ENCODE measurements at places on chromosomes 6 and 20. TPM values are rescaled to one million over a fixed set of nuclear protein-coding genes. Genes with fewer than 3 reads are reported as not detected.

DNA sequence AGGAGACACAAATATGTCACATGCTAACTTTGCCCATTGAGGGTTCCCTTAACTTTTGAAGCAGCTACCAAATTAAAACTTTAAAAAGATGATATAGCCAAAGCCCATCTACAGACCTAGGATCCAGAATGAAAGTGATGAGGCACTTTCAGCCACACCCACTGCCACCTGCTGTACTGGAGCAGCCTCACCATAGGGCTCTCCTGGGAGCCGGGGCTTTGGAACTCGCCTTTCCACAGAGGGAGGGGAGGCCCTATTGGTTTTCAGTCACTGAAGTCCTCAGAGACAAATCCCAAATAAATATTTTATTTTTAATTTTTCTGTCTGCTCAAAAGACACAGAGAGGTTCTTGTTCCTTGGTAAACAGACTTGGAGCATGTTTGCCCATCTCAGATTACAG lies 238.1 kb upstream of the TAB2 start:
- DNase-seq = no peak

DNA sequence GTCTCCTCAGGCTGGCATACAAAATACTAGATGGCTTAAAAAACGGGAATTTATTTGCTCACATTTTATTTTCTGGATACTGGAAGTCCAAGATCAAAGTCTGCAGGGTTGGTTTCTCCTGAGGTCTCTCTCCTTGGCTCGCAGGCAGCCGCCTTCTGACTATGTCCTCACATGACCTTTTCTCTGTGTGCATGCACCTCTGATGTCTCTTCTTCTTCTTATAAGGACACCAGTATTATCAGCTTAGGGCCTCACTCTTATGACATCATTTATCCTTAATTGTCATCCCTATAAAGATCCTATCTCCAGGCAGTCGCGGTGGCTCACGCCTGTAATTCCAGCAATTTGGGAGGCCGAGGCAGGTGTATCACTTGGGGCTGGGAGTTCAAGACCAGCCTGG lies 9.3 kb upstream of the TRIM27 start:
- no peak for DNase-seq

DNA sequence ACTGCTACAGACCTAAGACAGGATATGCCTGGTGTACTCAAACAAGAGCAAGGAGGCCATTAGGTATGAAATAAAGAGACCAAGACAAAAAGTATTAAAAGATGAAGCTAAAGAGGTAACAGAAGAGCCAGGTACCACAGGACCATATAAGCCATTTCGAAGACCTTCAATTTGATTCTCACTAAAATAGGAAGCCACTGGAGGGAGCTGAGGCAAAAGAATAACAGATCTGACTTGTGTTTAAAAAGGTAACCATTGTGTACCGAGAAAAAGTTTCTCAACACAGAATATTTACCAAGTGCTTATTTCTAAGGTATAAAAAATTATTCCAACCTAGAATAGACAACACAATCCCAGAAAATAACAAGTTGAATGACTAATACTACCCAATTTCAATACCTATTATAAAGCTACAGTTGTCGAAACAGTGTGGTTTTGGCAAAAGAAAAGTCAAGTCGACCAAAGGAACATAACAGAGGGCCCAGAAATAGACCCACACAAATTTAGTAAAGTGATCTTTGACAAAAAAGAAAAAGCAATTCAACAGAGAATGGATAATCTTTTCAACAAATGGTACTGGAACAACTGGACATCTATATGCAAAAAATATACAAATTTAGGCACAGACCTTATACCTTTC lies 125.3 kb upstream of the DST start:
- DNase-seq = no peak

GRCh38 chr6:7542874-7543624 lies 1.6 kb downstream of the DSP start:
- no peak for DNase-seq

DNA sequence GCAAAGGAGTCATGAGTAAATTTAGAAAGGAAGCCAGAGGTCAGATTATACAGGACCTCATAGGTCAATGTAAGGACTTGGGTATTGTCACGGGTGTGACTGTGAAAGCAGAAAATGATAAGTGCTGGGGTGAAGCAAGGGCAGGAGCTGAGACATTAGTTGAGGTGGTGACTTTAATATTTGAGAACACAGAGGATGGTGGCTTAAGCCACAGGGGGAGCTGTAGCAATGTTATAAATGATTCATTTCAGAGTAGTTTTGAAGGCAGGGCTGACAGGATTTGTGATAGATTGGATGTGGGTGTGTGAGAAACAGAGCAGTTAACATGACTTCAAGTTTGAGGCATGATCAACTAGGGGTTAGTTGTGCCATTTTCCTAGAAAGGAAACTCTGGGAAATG lies 659.9 kb downstream of the EPM2A start:
- DNase-seq = no peak

DNA sequence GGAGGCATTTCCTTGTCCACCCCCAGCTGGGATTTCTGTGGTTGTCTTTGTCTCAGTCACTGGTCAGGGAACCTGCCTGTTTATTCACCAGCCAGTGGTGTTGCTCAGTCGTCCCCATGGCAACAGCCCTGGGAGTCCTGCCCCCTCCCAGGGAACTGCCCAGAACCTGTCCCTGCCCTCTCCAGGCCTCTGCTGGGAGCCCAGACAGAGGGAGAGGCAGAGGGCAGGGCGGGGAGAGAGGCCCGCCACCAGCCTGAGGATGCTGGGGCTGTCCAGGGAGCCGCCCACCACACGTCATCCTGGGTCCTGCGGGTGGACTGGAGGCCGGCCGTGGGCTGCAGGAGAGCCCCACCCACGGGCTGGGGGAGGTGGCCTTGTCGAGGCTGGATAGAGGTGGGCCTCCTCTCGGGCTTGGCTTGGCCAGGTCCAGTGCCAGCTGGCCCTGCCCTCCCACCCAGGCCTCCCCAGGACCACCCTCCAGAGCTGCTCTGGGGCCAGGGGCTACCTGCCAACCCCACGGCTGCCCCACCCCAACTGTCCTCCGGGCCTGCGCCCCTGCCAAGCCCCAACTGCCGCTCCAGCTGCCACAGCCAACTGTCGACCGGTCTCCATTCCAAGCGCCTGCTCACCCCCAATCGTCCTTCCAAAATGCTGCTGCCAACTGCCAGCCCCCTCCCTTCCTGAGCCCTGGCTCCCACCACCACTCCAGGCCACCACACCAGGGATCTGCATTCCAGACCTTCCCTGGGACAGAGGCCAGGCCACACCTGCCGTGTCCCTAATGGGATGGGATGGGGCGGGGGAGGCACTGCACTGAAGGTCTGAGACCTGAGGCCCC lies 4.2 kb upstream of the ZBTB46 start:
- no peak for DNase-seq

GRCh38 chr6:139611327-139612134 lies 237.1 kb upstream of the CITED2 start:
- DNase-seq = no peak

- DNase-seq = no peak
Measured at GRCh38 chr6:52352239-52353018, 9.5 kb upstream of the PAQR8 start.

The ZBTB9 gene
- 9.9 TPM for total RNA-seq

The HSP90AB1 gene
- 571 TPM for total RNA-seq
